ENCODE measurements at places on chromosomes 2 and 18.

DNA sequence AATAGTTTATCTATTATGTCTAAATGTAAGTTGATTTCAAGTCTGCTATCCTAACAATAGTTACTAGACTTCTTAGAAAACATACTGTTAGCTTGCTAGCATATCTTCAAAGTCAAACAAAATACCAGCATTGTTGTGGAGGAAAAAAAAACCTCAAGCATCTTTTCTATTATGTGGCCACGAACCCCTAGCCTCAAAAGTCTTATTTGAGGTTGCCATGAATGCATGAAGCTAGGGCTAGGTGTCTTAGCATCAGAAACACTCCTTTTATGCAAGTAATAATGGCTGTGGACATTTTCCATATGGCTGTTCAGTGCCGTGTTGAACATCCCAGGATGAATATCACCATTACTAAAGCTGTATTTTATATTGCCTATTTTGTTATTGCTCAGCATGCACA, 86.6 kb upstream of the OTX1 start:
- DNase-seq, result no peak

- no peak for DNase-seq
Observed at GRCh38 chr18:60153376-60153775, 219.2 kb downstream of the MC4R start.

GRCh38 chr2:41966431-41966893, 81.4 kb upstream of the PKDCC start:
- peak; percentile 79 for DNase-seq

GRCh38 chr2:217645896-217646295, 356.9 kb downstream of the TNS1 start:
- no peak for DNase-seq

- DNase-seq, result no peak
Observed at GRCh38 chr18:76980663-76981395, 151.8 kb downstream of the MBP start.

- no peak for DNase-seq
Observed at GRCh38 chr18:46167971-46168370, 63.8 kb downstream of the HAUS1 start.

DNA sequence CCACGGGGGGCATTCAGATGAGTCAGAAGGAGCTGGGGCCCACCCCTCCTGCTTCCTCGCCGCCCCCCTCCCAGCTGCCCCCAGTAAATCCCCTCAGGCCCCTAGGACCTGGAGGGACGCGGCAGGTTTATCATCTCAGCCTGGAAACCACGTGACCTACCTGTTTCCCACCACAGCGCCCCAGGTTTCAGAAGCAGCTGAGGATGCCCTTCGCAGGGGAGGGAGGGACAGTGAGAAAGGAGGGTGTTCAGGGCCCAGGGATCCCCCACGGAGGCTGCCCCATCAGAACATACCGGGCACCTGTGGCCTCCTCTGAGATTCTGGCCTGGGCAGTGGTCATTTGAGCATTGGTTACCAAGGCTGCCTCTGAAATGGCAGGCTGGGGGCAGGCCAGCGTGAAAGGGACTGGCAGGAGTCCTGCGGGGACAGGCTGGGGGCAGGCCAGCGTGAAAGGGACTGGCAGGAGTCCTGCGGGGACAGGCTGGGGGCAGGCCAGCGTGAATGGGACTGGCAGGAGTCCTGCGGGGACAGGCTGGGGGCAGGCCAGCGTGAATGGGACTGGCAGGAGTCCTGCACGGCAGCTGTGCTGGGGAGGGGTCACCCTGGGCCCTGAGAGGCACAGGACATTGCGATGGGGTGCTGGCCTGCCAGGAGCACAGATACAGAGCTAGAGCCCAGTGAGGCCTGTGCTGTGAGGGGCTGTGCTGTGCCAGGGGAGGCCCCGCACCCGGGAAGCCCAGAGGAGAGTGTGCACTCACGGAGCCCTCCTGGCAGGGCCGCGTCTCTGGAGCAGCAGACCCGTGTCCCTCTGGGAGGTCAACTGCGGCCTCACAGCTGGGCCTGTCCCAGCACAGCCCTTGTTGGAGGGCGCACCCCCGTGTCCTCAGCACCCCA, 1.6 kb downstream of the NEU4 start:
- no peak for DNase-seq

GRCh38 chr2:5690286-5690685, 1.9 kb upstream of the SOX11 start:
- DNase-seq, result no peak

DNA sequence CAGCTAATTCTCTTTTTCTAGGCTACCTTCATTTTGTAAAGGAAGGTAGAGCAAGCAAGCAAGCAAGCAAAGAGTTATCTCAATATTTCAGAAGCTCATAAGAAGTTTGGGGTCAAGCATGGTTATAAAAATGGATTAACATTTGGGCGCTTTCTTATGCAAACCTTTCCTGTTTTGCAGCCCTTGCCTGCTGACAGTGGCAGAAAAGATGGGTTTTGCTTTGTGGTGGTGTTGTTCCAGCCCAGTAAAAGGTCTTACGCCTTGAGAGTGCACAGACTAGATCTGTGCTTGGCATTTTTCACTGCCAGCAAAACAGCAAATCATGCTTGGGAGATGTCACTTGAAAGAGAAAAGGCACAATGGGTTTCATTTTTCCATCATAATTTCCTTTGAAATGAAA, 1320.6 kb upstream of the CELF4 start:
- no peak for DNase-seq

GRCh38 chr18:28890791-28891190, 713.9 kb upstream of the CDH2 start:
- no peak for DNase-seq

DNA sequence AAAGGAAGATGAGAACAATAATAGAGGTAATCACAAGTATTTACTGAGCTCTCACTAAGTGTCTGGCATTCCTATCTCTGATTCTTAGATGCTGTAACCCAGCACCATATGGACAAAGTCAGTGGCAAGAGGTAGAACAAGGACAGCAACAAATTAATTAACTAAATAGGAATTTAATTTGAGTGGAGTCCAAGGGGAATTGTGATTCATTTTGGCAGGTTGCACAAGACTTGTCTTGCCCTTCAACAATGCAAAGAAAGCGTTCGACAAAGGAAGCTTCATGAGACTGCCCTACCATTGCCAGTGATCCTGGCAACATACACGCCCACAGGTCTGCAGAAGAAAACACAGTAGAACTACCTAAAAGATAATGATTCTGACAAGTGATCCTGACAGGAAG, 221.6 kb downstream of the RBM43 start:
- no peak for DNase-seq

DNA sequence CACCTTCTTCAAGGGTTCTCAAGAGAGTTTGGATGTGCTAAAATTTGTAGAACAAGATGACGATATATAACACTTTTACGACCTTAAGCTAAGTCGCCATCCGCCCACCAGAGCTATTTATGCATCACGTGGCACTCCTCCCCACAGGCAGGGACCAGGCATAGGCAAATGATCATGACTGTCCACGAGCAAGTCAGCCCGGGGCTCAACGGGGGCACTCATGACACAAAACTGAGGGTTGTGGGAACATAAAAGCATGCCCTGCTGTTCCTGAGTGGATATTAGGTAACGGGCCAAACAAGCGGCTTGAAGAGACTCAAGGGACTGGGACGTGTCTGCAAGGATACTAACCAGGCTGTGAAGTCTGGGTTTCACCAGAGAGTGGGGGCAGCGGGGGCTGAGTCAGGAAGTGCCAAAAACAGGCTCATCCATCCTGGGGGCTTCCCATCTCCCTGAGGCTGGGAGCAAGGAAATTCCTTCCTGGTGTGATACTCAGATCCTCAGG, 58.1 kb downstream of the FAM178B start:
- no peak for DNase-seq

DNA sequence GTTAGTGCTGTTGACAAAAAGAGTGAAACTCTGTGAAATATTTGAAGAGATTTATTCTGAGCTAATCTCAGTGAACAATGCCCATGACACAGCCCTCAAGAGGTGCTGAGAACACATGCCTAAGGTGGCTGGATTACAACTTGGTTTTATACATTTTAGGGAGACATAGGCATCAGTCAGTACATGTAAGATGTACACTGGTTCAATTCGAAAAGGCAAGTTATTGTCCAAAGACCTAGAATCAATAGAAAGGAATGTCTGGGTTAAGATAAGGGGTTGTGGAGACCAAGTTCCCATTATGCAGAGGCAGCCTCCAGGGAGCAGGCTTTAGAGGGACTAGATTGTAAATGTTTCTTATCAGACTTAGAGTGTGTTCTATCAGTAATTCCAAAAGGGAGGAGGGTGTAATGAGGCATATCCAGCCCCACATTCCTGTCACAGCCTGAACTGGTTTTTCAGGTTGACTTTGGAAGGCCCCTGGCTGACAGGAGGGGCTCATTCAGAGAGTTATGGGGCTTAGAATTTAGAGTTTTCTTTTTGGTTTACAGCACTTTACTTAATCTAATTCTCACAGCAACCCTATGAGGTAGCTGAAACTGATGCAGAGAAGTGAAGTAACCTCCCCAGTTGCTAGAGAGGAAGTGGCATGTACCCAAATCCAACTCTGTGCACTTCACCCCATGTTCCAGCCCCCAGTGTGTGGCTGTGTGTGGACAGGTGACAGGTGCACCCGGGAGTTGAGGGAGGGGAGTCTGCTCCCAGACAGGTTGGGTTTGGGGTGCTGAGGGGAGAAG, 28.3 kb upstream of the ASAP2 start:
- DNase-seq, result no peak

- no peak for DNase-seq
Observed at GRCh38 chr2:233184669-233185068, 66.8 kb upstream of the ATG16L1 start.

DNA sequence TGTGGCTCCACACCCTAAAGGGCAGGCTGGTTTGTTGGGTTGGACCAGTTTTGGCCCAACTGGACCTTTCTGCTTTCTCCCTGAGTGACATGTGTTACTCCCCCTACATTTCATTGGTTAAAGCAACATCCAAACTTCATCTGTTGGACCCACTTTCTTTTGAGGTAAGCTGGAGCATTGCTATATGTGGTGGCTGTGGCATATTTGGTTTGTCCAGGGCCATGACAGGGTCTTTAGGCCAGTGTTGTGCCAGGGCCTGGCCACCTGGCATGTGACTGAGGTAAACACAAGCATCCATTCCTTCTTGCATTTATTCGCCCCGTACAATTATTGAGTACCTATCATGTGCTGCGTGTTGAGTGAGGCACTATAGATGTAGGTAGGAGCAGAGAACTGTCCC, 36.8 kb upstream of the MARCO start:
- DNase-seq, result no peak

DNA sequence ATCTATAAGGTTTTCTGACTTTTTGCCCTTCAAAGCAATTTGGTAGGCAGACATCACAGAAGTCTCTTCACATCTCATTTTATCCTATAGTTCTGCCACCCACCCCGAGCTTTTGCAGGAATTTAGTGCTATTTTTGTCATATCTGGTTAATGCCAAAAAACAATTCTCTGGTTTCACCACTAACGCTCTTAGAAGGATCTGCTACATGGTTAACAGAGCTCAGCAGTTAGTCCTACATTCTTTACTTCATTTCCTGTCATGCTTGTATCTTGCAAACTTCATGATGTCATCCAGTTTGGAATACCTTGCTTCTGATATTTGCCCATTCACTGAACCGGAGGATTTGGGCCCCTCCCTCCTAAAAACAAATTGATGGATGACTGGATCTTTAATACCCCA, 116.8 kb upstream of the SERPINE2 start:
- DNase-seq, result no peak

- DNase-seq, result no peak
Observed at GRCh38 chr18:59695551-59695950, 1.7 kb downstream of the CCBE1 start.

DNA sequence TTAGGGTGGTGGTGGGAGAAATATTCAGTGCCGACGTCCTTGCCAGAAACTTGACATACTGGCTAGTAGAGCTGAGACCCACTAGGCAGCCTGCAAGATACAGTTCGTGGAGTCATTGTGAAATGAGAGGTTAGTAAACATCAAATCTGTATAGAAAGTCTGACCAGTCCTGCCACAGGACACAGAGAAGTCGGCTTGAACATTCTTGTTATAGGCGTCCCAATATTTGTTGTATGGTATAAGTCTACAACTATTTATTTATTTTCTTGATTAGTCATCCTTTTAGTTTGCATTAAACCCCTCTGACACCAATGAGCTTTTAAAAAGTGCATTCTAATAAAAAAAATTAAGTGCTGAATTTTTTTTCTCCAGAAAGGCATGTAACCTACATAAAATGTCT, 265.4 kb downstream of the STK39 start:
- no peak for DNase-seq

GRCh38 chr2:1743396-1744150, 742 bp downstream of the PXDN start:
- no peak for DNase-seq

- DNase-seq, result no peak
Observed at GRCh38 chr18:6255886-6256285, 158.8 kb downstream of the L3MBTL4 start.

DNA sequence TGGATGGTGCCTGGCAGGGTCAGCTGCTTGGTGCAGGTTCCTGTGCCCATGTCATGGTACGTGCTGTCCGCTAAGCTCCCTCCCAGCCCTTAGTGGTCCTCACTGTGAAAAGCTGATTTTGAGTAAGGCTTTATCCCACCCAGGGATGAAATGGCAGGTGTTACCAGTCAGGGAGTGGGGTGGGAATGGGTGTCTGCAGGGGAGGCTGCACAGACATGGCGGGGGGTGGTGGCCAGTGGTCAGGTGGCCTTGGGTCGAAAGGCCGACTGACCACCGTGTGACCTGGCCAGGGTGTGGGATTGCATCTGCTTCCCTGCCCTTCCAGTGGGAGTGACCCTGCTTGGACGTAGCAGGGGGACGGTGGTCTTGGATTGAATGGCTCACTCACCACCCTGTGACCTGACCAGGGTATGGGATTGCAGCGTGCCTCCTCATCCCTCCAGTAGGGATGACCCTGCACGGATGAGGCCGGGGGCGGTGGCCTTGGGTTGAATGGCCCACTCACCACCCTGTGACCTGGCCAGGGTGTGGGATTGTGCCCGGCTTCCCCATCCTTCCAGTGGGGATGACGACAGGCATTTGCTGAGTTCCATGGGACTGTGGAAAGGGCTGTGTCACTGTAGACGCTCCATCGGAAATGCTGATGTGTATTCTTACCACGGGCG, 29.8 kb downstream of the AGAP1 start:
- DNase-seq, result no peak

GRCh38 chr2:237577956-237578870, 11.8 kb downstream of the PRLH start:
- no peak for DNase-seq

DNA sequence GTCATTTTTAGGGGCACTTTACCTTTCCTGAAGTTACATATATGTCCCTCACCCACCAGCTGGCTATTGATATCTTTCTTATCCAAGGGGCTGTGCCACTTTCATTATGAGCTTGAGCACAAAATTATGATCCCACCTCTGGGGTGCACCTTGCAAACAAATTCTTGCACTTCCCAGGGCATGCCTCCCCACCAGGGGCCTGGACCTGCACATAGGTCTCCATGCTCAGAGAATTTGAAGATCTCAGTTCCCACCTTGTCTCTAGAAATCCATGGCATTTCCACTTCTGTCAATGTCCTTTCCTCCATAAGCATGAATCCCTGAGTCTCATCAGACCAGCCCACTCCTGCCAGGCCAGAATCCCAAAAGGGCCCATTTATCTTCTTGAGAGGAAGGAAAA, 449.1 kb upstream of the REG3G start:
- no peak for DNase-seq
